ENCODE measurements at places on chromosomes 11 and 22.
A peak's percentile ranks its signal among the peaks of the same experiment; 100 is the strongest.

GRCh38 chr22:46539169-46539568, 1.7 kb upstream of the CELSR1 start:
- DNase-seq = no peak

DNA sequence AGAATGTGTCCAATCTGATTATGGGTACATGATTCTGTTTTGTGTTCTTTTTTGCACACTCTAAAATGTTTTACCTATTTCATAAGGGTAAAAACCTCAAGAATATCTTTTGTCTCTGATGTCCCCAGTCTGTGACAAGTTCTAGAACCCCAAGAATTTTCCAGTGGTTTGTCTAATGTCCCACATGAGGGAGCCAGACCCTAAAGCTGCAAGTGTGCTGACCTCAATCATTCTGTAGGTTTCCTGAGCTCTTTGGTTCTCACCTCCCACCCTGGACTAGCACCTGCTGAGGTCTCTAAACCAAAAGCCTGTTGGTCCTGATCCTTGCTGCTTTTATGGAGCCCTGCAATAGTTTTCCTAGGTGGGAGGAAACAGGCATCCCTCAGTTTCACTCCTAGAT, 149.8 kb upstream of the MPPED2 start:
- no peak for DNase-seq

DNA sequence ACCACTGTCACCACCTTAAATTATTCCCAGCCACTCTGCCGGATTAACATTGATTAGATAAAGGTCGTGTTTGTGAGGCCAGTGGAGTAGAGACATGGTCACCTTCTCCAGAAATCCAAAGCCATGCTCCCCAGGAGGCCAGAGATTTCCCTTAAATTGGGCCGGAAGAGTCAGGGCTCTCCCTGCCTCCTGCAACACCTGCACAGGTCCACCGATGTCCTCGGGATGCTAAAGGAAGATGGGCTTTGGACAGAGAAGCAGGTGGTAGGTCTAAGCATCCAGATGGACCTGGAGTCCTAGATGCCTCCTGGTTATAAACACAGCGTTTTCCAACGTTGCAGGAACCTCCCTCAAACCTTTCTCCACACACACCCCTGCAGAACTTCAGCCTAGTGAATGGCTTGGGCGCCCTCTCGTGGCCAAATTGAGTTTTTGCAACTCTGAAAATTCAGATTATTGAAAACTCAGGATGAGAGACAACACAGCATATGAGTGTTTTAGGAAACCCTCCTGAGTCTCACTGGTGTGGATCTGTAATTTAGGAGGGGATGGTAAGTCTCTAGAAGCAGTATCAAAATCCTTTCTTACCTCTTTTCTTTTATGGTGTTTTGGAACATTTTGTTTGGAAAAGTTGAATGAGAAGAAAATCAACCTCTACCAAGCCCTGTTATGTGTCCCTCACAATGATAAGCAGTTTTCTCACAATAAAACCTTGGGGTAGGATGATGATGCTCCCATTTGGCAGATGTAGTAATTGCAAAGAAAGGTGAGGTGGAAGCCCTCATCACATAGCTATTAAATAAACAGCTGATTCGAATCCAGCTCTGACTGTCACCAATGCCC, 109.6 kb downstream of the RRAS2 start:
- DNase-seq = peak; percentile 44

DNA sequence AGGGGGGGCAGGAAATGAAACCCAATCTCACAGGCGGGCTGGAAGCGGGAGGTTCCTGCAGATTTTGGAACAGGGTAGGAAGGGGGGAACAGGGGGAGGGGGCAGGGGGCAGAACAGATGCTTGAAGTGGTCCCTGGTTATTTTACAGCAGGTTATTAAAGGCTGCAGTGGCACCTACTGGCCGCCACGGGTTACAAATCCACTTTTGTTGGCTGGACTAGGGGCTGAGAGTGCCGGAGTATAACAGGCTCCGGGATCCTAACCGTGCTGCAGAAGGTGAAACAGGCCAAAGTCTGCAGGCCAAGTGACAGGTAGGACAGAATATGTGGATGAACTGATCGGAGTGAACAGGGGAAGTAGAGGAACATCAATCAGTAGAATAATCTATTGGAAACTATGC, 2.5 kb downstream of the ROBO3 start:
- no peak for DNase-seq

DNA sequence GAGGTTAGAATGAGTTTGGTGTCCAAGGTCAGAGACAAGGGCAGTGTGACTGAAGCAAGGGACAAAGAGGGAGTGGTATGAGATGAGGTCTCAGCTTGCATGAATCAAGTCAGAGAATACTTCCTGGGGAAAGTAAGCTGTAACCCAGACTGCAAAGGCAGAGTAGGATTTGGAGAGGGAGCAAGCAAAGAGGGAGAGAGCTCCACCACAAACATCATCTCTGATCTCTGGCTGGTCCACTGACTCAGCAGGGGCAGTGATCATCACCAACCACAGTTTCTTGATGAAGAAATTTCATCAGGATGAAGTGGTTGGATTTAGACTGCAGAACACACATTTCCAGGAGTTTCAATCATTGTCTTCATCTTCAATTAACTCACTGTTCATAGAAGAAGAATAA, 54.9 kb upstream of the HMGXB4 start:
- DNase-seq = no peak

Measured in stimulated activated CD8-positive, alpha-beta memory T cell treated with anti-CD3 and anti-CD28 coated beads, Interleukin-2, amount 100 ng/mL, for 48 hours (primary cell).